ENCODE measurements at places on chromosomes 12 and 14. TPM values are rescaled to one million over a fixed set of nuclear protein-coding genes. Genes with fewer than 3 reads are reported as not detected.

TSHR gene
- total RNA-seq: not detected

CLEC4D gene
- total RNA-seq: not detected

RND1 gene
- total RNA-seq: 3.1 TPM

ARHGAP9 gene
- total RNA-seq: 0.69 TPM

SLC25A29 gene
- total RNA-seq: 8.0 TPM

NINJ2 gene
- total RNA-seq: 0.53 TPM

KRT79 gene
- 0.06 TPM for total RNA-seq

CLEC7A gene
- not detected for total RNA-seq

KRT75 gene
- 0.15 TPM for total RNA-seq

GLIPR1L2 gene
- 0.25 TPM for total RNA-seq

CDKL1 gene
- 8.9 TPM for total RNA-seq

CD27 gene
- total RNA-seq: not detected

FAR2 gene
- not detected for total RNA-seq

LGR5 gene
- not detected for total RNA-seq

EMC9 gene
- total RNA-seq: 49.0 TPM

P2RX2 gene
- total RNA-seq: not detected

HIP1R gene
- total RNA-seq: 33.0 TPM

PTPN21 gene
- 11.7 TPM for total RNA-seq

PLEKHG3 gene
- 25.4 TPM for total RNA-seq

GLIPR1L1 gene
- total RNA-seq: not detected

AQP6 gene
- total RNA-seq: 0.02 TPM

RFX4 gene
- 0.07 TPM for total RNA-seq

ETFBKMT gene
- total RNA-seq: 0.82 TPM

MYH7 gene
- not detected for total RNA-seq

SERPINA12 gene
- total RNA-seq: not detected

CAPZA3 gene
- total RNA-seq: not detected

KHNYN gene
- total RNA-seq: 26.8 TPM

NOVA1 gene
- total RNA-seq: 4.2 TPM

DPY19L2 gene
- total RNA-seq: 1.6 TPM

ARG2 gene
- total RNA-seq: 1.8 TPM

WASHC4 gene
- total RNA-seq: 26.3 TPM

CEBPE gene
- not detected for total RNA-seq

CCDC196 gene
- total RNA-seq: not detected

TRIP11 gene
- 10.4 TPM for total RNA-seq

TMBIM4 gene
- 48.9 TPM for total RNA-seq

TCL1B gene
- not detected for total RNA-seq

CLEC2D gene
- total RNA-seq: 0.32 TPM

JPH4 gene
- 0.07 TPM for total RNA-seq

INHBC gene
- not detected for total RNA-seq

FERMT2 gene
- total RNA-seq: 55.8 TPM

LALBA gene
- not detected for total RNA-seq
